Astrocyte (in vitro differentiated cells and primary cell): ENCODE measurements at places on chromosomes 12 and 14. TPM values are rescaled to one million over a fixed set of nuclear protein-coding genes. Genes with fewer than 3 reads are reported as not detected.

The LGR5 gene
- 0.29 and 0.32 TPM in 2 replicates for total RNA-seq

The HOXC12 gene
- total RNA-seq = not detected in 2 replicates

The MYH6 gene
- not detected in 2 replicates for total RNA-seq

The JPH4 gene
- total RNA-seq = 0.87 and 1.1 TPM in 2 replicates

The MTHFD1 gene
- total RNA-seq = 51.3 and 56.9 TPM in 2 replicates

The SVOP gene
- not detected in 2 replicates for total RNA-seq

The MRPL42 gene
- 65.6 and 73.8 TPM in 2 replicates for total RNA-seq

- H3K27ac ChIP-seq = no peak overlapping the region
- DNase-seq = peak; percentile 53
- H3K4me3 ChIP-seq = no peak overlapping the region
- no peaks in the 10 kb centered on the region for H3K27me3 ChIP-seq
- no peaks in the 10 kb centered on the region for H3K4me1 ChIP-seq
- no peaks in the 10 kb centered on the region for H3K36me3 ChIP-seq
Measured at GRCh38 chr12:16012117-16012516, 101.0 kb downstream of the DERA start.

DNA sequence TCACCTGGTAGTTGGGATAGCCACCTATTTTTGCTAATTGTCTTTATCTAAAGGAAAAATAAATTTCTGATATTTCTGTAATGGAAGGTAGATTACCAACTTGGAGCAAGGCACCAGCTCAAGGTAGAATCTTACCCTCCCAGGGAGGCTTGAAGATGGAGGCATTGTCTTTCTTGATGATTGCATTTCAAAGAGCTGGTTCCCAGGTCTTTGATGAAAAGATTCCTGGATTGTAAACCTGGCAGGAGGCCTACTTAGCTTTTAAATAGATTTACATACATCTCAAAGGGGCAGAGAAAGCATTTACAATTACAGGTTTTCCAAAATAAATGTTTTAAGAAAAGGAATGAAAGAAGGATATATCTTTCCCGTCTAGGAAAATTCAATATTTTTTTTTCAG, 729.2 kb downstream of the LRFN5 start:
- no peak overlapping the region for H3K27ac ChIP-seq
- DNase-seq = no peak
- H3K27me3 ChIP-seq = no peaks in the 10 kb centered on the region
- no peaks in the 10 kb centered on the region for H3K4me1 ChIP-seq
- H3K4me3 ChIP-seq = no peak overlapping the region
- H3K36me3 ChIP-seq = no peaks in the 10 kb centered on the region

GRCh38 chr12:118061873-118062843, 1.2 kb upstream of the WSB2 start:
- peaks cover 21% of the 10 kb centered on the region for H3K4me1 ChIP-seq
- DNase-seq = peak; percentile 54
- no peaks in the 10 kb centered on the region for H3K27me3 ChIP-seq
- peak overlapping the region; percentile 88 for H3K27ac ChIP-seq
- peak overlapping the region; percentile 70 for H3K4me3 ChIP-seq
- H3K36me3 ChIP-seq = no peaks in the 10 kb centered on the region

GRCh38 chr14:86153480-86153879, 623.5 kb downstream of the FLRT2 start:
- DNase-seq = no peak
- no peak overlapping the region for H3K27ac ChIP-seq
- no peak overlapping the region for H3K4me3 ChIP-seq
- no peaks in the 10 kb centered on the region for H3K4me1 ChIP-seq
- H3K36me3 ChIP-seq = no peaks in the 10 kb centered on the region

DNA sequence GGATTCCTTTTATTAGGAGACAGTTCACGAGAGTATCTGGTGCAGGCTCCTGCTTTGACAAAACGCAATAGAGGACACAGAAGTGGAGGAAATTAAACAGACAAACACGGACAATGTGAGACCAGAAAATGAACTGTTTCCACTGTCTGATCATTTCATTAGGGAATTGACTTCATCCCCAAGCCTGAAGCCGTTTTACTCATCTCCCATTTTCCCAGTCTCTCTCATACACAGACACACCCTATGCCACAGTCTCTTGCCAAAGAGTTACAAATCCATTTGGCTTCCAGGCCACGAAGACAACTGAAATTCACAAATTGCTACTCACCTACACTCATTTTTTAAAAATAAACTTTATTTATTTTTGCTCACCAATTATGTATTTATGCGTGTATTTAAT, 1087.8 kb upstream of the TMEM132C start:
- no peak overlapping the region for H3K27ac ChIP-seq
- no peaks in the 10 kb centered on the region for H3K27me3 ChIP-seq
- no peak overlapping the region for H3K4me3 ChIP-seq
- H3K4me1 ChIP-seq = no peaks in the 10 kb centered on the region

GRCh38 chr12:2287589-2287988, 234.8 kb downstream of the CACNA1C start:
- H3K4me3 ChIP-seq = no peak overlapping the region
- H3K4me1 ChIP-seq = peaks cover 26% of the 10 kb centered on the region
- no peak for DNase-seq
- no peak overlapping the region for H3K27ac ChIP-seq
- no peaks in the 10 kb centered on the region for H3K27me3 ChIP-seq

DNA sequence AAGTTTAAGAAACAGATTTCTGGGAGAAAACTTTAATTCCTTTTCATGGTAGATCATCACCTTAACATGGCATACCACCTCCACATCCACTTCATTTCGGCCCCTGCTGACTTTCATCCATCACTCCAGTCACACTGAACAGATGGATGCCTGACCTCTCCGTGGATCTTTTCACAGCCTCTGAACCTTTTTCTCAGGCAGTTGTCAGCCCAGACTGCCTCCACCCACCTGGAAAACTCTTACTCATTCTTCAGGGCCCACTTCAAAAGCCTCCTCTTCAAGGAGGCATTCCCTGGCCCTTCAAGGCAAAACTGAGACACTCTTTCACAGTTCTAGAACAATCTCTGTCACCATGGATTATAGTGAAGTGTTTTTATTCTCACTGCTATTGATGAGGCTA, 52.9 kb downstream of the GXYLT1 start:
- peak overlapping the region; percentile 55 for H3K27ac ChIP-seq
- peaks cover 19% of the 10 kb centered on the region for H3K4me1 ChIP-seq
- H3K27me3 ChIP-seq = no peaks in the 10 kb centered on the region
- DNase-seq = peak; percentile 86
- H3K4me3 ChIP-seq = no peak overlapping the region

GRCh38 chr14:63964113-63964512, 111.3 kb downstream of the SYNE2 start:
- no peak overlapping the region for H3K27ac ChIP-seq
- H3K4me1 ChIP-seq = no peaks in the 10 kb centered on the region
- H3K36me3 ChIP-seq = no peaks in the 10 kb centered on the region
- DNase-seq = no peak
- H3K4me3 ChIP-seq = no peak overlapping the region

DNA sequence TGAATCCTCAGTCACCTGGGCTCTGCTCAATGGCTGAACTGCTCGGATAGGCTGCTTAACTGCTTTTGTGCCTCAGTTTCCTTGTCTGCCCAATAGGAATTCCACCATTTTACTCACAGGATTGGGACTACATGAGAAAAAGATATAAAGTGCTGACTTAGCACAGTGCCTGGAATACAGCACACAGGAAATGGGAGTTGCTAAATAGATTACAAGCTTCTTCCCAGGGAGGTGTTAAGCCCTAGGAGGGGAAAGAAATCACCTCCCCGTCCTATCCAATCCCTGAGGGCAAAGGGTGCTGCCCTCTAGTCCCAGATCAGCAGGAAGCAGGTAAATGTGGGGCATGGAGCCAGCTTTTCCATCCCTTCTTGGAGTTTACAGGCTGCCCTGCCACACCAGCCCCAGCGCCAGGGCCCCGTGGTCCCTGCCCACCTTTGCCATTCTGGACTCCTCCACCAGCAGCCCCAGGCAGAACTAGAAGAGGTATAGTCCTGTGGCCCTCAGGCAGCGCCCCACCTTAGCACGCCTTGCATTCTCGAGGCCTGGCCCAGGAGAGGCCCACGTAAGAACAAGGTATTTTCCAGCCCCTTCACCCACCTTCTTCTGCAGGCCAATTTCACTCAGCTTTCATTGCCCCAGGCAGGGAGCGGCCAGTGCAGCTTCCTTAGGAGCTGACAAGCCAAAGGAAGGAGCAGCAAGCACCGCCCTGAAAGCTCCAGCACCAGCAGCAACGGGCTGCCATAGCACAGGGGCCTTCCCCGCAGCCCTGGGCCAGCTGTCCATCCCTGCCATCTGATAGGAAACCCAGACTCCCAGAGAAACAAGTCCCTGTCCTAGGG, 28.8 kb upstream of the RPLP0 start:
- H3K4me1 ChIP-seq = peaks cover 89% of the 10 kb centered on the region
- H3K4me3 ChIP-seq = peak overlapping the region; percentile 19
- H3K27me3 ChIP-seq = no peaks in the 10 kb centered on the region
- peaks cover 11% of the 10 kb centered on the region for H3K36me3 ChIP-seq

DNA sequence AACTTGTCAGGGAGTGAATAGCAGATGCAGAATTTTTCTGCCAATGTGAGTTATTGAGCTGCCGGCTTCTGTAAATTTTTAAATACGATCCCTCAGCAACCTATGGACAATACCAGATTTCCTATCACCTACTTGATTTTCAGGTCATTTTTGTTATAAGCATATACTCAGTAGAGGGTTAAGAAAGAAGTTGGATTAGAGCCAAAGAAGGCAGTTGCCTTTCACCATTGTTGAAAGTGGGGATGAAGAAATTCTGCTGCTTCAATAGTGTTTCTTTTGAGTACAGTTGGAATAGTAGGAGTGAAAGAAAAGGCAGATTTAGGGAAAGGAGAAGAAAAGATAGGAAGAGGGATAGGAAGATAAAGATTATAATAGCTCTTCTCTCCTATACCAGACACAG, 197.1 kb downstream of the ATP23 start:
- H3K27ac ChIP-seq = no peak overlapping the region
- H3K4me3 ChIP-seq = no peak overlapping the region
- no peaks in the 10 kb centered on the region for H3K4me1 ChIP-seq
- no peak for DNase-seq

- no peaks in the 10 kb centered on the region for H3K36me3 ChIP-seq
- DNase-seq = no peak
- no peak overlapping the region for H3K4me3 ChIP-seq
- no peaks in the 10 kb centered on the region for H3K27me3 ChIP-seq
Measured at GRCh38 chr12:40344312-40344711, 119.5 kb downstream of the LRRK2 start.

- H3K36me3 ChIP-seq = no peaks in the 10 kb centered on the region
- no peak overlapping the region for H3K4me3 ChIP-seq
- no peaks in the 10 kb centered on the region for H3K27me3 ChIP-seq
- no peak for DNase-seq
- no peak overlapping the region for H3K27ac ChIP-seq
Measured at GRCh38 chr14:85959063-85959462, 429.1 kb downstream of the FLRT2 start.

GRCh38 chr14:50620341-50620740, 47.8 kb downstream of the SAV1 start:
- peaks cover 6% of the 10 kb centered on the region for H3K4me1 ChIP-seq
- H3K4me3 ChIP-seq = no peak overlapping the region
- peak; percentile 8 for DNase-seq
- H3K27ac ChIP-seq = no peak overlapping the region
- H3K36me3 ChIP-seq = no peaks in the 10 kb centered on the region
